ENCODE measurements at places on chromosomes 6 and 20.

DNA sequence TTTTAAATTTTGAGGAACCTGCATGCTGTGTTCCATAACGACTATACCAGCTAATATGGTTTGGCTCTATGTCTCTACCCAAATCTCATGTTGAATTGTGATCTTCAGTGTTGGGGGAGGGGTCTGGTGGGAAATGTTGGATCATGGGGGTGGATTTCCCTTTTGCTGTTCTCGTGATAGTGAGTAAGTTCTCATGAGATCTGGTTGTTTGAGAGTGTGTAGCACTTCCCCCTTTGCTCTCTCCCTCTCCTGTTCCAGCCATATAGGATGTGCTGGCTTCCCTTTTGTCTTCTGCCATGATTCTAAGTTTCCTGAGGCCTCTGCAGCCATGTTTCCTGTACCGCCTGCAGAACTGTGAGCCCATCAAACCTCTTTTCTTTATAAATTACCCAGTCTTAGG lies 61.8 kb upstream of the NEDD9 start:
- DNase-seq: no peak

DNA sequence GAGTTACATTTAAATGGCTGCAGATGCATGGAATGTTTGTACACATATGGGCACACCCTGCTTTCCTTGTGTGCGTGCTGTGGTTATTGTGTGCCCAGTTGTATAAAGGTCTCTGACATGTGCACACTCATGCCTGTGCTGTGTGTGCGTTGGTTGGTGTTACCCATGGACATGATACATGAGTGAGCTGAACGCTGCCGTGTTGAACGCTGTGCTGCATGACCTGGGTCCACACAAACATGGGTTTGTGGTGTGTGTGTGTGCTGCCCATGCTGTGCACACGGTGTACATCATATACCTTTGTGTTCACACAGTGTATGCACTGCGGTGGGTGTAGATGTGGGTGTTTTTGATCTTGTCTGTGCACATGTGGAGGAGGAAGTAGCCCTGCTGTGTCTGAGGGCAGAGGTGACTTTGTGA lies 54.4 kb downstream of the TOX2 start:
- DNase-seq: no peak

- DNase-seq: no peak
These were observed 31.1 kb downstream of the SERPINB6 start for GRCh38 chr6:2940010-2940850.

DNA sequence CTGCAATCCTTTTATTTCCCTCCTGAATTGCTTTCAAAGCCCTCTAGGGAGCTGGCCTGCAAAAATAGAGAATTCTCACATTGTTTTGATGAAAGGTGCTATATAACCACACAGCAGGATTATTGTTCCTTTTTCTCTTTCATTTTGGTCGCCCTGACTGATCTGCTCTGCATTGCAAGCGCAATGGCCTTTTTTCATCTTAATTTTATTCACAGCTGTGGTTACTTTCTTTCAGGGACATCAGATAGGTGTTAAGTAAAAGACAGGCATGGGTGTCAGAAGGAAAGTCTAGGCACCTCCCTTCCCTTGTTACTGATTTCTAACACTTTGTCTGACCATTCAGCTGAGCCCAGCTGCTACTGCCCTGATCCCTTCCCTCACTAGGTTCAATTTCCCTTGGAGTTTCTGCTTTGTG lies 850.5 kb upstream of the MAP3K7 start:
- DNase-seq: no peak

GRCh38 chr6:41843178-41843577 lies 52.0 kb downstream of the USP49 start:
- DNase-seq: no peak

- DNase-seq: no peak
These were observed 1127.0 kb upstream of the MAP3K7 start for GRCh38 chr6:91713911-91714310.

DNA sequence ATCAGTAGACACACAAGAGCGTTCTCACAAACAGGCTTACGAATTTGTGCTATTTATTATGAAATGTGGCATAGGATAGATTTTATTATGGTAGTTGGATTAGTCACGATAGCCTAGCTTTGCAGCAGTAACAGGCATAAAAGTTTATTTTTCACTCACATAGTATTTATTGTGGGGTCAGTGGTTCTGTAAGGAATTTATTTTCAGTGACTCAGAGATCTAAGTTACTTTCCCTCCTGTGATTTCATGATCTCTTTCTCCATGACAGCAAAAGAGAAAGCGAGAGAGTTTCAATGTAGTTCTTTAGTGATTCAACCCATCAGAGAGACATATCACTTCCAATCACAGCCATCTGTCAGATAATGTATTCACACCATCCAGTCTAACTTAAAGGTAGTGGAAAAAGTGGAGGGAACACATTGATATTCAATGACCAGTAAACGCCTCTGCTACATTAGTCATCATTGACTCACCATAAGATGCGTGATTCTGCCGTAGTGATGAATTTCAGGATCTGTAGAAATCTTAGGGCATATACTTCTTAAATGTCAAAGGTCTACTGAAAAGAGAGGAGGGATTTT lies 605.5 kb downstream of the HDGFL1 start:
- no peak for DNase-seq

- DNase-seq: no peak
These were observed 14.0 kb downstream of the STAU1 start for GRCh38 chr20:49174183-49174582.

GRCh38 chr6:135012764-135013163 lies 41.9 kb downstream of the HBS1L start:
- no peak for DNase-seq

GRCh38 chr6:31091680-31092079 lies 20.7 kb downstream of the C6orf15 start:
- DNase-seq: no peak

GRCh38 chr6:97066056-97066455 lies 141.5 kb downstream of the KLHL32 start:
- no peak for DNase-seq

- DNase-seq: no peak
These were observed 745.1 kb upstream of the MARCKS start for GRCh38 chr6:113112086-113112485.

DNA sequence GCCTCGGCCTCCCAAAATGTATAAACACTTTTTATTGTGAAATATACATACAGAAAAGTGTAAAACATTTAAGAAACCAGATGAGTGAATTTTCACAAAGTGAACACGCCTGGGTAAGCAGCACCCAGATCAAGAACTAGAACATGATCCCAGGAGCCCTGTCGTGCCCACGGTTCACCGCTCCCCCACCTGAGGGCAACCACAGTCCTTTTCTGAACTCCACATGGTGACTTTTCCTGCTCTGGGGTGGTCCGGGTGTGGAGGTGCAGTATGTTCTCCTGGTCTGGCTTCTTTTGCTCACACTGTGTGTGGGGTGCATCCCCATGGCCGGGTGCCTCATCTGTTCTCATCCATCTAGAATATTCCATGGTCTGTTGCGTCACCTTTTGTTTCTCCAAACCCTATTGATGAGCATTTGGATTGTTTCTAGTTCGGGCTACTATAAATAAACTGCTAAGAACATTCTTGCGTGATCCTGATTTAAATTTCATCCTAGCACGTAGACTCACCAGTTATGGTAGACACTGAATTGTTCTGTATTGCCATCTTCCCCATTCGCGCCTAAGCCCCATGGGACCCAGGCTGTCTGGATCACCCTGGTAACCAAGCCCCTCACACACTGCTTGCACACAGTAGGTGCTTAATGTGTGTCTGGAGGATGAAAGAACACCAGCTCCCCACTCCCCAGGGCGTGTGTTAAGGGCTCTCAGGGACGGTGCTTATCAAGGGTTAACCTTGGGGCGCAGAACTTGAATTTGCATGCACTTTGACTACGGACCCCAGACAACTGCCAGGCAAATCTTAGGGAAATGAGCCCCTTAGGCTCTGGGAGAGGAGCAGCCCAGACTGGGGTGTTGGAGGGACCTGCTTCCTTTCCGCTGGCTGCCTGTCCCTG lies 56.2 kb downstream of the CTCFL start:
- DNase-seq: no peak

DNA sequence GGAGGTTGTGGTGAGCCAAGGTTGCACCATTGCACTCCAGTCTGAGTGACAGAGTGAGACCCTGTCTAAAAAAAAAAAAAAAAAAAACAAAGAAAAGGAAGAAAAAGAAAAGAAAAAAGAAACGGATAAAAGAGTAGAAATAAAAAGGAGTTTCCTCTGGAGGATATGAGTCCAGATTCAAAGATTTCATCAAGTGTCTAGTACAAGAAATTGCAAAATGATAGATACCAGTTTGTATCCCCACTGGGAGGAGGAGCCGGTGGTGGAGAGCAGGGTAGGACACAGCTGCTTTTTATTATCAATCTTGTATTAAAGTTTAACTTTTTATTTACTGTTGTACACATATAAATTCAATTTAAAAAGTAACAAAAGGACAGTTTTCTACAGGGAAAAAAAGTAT lies 113.9 kb downstream of the BMP7 start:
- no peak for DNase-seq

DNA sequence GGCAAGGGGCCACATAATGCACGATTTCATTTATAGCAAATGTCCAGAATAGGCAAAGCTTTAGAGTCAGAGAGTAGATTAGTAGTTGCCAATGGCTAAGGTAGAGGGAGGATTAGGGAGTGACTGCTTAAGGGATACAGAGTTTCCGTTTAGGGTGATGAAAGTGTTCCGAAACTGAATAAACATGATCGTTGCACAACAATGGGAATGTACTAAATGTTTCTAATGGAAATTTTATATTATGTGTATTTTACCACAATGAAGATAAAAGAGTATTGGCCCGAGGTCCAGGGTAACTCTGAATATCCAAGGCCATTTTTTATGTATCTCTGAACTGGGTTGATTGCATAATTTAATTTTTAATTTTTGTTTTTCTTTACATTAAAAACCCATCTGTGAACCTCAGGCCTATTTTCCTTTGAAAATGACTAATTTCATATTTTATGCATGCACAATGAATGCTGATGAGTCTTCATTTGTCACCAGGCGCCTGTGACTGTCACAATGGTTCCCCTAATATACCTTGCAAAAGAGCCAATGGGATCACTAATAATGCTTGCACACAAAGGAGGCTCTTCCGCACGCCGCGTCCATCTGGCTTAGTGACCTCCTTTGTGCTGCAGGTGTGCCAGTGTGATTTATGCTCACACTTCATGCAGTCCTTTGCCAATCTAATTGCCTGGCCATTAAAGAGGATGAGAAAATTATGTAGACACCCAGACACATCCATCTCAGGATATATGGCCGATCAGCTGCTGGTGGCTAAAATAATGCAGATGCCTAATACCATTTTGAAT lies 612.5 kb downstream of the CDH26 start:
- peak; percentile 89 for DNase-seq

GRCh38 chr20:62623488-62624324 lies 18.6 kb upstream of the SLCO4A1 start:
- DNase-seq: peak; percentile 59

GRCh38 chr6:42259286-42259685 lies 41.6 kb upstream of the MRPS10 start:
- DNase-seq: no peak

- DNase-seq: no peak
These were observed 102.7 kb downstream of the TSHZ2 start for GRCh38 chr20:53074811-53075314.

GRCh38 chr20:38073307-38074071 lies 39.9 kb downstream of the RPRD1B start:
- DNase-seq: peak; percentile 67

DNA sequence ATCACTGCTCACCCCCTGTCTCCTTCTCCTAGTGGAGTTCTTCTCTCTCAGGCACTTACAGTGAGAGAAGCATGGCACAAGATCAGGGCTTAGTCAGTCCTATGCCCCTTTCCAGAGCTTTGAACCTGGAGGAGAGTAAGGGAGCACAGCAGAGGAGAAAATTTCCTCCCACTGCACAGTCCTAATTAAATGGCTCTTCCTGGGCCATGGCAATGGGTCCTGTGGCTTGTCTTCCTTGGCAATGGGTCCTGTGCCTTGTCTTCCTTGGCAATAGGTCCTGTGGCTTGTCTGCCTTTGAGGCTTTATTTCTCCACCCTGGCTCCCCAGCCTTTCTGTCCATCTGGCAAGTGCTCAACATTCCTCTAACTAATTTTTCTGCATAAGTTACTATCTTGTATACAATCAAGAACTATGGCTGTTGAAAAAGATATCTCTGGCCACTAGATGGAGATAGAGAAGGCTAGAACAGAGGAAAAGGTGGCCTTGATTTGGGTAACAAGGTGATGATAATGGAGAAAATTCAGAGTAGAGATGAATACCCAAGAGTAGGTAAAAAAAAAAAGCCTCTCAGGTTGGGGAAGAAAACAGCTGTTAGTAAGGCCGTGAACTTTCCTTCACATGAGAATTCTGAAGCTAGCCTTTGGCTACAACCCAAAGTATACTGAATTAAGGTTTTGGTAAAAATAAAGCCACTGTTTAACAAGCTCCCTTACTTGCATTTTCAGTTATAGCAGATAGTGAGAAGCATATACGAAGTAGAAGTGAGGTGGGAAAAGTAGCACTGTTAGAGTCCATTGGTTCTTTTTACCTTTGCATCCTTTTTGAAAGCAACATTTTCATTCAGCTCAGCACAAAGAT lies 504.9 kb downstream of the DOK5 start:
- DNase-seq: peak; percentile 78

DNA sequence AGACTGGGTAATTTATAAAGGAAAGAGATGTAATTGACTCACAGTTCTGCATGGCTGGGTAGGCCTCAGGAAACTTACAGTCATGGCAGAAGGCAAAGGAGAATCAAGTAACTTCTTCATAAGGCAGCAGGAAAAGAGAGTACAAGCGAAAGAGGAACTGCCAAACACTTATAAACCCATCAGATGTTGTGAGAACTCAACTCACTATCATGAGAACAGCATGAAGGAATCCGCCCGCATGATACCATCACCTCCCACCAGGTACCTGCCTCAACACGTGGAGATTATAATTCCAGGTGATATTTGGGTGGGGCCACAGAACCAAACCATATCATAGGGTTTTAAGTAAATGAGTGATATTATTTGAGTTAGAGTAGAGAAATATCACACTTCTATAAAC lies 189.3 kb downstream of the TSHZ2 start:
- DNase-seq: no peak

DNA sequence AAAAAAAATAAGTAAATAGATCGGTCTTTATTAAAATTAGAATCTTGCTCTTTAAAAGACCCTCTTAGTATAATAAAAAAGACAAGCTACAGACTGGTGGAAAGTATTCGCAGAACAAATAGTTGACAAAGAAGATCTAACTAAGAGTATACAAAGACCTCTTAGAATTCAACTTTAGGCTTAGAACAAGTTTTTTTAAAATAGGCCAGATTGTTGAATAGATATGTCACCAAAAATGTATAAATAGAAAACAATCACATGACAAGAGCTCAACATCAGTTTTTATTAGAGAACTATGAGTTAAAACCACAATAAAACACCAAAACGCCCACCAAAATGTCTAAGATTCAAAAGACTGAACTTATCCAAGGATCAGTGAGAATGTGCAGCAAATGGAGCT lies 632.7 kb upstream of the PTCHD4 start:
- no peak for DNase-seq

DNA sequence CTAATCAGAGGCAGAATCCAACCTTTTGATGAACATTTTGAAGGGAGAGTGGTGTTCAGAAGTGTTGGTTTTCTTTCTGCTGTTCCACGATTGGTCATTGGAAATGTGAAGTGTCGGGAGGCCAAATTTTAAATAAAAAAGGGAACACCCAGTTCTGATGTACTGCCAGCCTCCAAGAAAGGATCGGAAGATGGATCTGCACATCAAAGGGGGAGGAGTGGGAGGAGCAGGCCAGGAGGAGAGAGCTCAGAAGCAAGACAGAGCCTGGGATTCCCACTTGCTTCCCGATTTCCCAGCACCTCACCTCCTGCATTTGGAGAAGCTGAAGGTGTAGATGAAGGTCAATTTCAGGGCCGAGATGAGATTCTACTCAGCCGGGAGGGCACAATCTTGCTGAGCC lies 55.9 kb upstream of the NAA20 start:
- DNase-seq: no peak

All from NCI-H1417 (cell line).